CD4-positive, alpha-beta T cell treated with Interleukin-4 for 4 hours (primary cell): ENCODE measurements at places on chromosomes 4 and X.

GRCh38 chr4:152398060-152398459 lies 137.8 kb downstream of the FBXW7 start:
- no peak for DNase-seq

DNA sequence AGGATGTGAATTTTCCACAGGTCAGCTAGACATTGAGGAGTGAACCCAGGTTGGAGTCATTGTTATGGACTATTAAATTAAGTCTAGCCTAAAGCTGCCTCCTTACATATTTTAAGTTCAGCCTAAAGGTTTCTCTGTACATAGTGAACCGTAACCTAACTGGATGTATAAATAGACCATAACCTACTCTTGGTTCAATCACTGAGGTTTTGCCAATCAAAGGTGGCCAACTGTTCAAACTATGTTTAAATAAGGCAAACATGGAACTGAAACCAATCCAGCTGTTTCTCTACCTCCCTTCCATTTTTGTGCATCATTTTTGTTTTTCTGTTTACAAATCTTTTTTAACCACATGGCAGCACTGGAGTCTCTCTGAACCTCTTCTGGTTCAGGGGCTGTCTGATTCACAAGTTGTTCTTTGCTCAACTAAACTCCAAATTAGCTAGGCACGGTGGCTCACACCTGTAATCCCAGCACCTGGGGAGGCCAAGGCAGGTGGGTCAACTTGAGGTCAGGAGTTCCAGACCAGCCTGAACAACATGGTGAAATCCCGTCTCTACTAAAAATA lies 43.9 kb upstream of the SFRP2 start:
- DNase-seq, result no peak

- no peak for DNase-seq
Measured at GRCh38 chr4:36677112-36677511, 395.7 kb downstream of the DTHD1 start.

DNA sequence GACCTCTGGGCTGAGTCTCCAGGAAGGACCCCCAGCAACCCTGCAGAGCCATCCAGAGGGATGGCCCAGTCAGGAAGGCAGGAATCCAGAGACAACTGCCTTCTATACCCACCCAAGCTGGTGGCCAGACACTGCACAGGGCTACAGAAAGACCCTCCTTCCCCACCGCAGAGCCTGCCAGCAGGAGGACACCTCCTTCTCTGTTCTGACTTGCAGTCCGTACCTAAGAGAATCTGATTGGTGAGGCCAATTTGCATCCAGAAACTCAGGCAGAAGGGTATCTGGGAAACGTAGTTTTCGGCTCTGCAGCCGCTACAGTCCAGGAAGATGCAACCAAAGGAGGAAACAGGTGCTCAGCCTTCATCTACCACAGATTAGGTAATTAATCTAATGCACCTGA lies 155.4 kb upstream of the FRG1 start:
- no peak for DNase-seq

GRCh38 chr4:52552778-52553177 lies 106.3 kb downstream of the USP46 start:
- DNase-seq, result no peak
